COR-L47 (cell line): ENCODE measurements at places on chromosomes 5 and 9.

GRCh38 chr5:113115061-113115460 is 138.5 kb downstream of the DCP2 start:
- DNase-seq: no peak

DNA sequence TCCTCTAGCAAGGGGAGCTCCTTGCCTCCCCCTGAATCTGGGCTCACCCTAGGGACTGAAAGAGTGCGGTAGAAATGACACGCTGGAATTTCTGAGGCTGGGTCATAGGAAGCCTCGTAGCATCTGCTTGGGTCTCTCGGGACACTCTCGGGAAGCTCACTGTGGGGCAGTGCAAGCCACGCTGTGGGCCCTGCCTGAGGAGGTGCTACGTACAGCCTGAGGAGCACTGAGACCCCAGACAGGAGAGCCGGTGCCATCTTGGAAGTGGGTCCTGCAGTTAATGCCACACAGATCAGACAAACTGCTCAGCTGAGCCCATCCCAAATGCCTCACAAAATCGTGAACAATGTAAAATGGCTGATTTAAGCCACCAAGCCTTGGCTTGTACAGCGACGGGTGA is 1.8 kb downstream of the MRPL36 start:
- no peak for DNase-seq

DNA sequence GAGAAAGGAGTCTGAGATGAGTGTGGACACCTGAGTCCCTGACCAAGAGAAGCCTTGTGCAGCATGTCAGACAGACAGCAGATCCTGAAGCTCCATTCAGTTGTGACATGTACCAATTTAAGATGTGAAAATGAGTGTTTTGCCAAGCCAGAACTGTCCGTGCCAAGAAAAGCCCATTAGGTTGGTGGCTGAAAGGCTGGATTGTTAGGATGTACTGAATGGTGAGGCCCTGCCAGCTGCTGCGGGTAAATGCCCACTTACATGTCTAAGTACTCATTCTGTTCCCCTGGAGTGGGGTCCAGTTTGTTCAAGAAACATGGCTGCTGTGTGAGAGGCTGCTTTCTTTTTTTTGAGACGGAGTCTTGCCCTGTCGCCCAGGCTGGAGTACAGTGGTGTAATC is 14.6 kb downstream of the DAPK1 start:
- DNase-seq: no peak

GRCh38 chr5:76920491-76920890 is 32.4 kb upstream of the CRHBP start:
- no peak for DNase-seq
